ENCODE measurements at places on chromosomes 13 and 19.

GRCh38 chr19:50909240-50910070 is 1.7 kb downstream of the KLK4 start:
- DNase-seq: peak; percentile 19

DNA sequence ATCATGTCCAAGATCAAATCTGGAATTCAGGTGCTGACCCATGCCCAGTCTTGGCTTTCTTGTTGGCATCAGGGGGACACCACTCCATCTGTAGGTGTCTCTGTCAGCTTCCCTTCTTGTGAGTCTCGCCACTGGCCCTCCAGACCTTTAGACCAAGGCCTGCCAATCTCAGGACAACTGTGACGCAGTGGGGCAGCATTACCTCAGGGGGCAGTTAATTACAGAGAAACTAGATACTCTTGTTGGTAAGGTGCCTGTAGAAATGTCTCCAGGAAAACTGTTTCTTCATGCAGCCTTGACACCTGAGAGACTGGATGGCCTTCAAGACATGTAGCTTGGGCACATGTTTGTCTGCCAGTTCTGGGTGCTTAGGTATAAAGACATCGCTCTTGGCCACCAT is 46.7 kb upstream of the DACH1 start:
- no peak for DNase-seq

DNA sequence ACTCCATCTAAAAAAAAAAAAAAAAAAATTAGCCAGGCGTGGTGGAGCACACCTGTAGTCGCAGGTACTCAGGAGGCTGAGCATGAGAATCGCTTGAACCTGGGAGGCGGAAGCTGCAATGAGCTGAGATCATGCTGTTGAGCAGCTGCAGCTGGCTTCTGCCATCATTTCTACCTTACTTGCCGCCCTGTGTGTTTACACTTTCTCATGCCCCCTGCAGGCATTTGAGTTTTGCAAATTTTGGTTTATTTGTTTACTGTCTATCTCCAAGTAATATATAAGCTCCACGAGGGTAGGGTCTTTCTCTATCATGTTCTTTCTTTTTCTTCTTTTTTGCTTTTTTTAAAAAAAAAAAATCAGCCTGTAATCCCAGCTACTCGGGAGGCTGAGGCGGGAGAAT is 18.0 kb downstream of the CACNG6 start:
- DNase-seq: no peak

DNA sequence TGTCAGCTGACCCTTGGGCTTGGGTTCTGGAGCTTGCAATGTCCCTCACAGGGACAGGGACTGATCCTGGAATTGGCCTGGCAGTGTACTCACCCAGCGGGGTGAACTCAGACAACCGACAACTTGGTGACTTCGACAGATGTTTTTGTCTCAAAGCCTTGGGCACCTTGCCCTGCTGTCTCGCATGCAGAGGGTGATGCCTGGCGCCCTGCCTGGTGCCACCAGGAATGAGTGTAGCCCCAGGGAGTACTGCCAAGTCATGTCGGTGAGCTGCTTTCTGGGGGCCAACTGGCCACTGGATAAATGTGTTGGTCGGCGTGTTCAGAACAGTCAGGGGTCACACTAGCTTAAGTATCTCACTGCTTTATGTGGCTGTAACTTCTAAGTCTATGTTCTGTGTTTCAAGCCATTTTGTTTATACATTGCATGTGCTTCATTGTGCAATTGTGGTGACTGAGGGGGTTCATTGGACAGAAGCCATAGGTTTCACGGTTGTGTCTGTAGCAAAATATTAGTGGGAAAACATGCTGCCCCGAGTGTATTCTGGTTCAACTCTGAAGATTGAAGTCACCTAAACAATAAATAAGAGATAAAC is 96.3 kb upstream of the TNFSF11 start:
- DNase-seq: no peak

DNA sequence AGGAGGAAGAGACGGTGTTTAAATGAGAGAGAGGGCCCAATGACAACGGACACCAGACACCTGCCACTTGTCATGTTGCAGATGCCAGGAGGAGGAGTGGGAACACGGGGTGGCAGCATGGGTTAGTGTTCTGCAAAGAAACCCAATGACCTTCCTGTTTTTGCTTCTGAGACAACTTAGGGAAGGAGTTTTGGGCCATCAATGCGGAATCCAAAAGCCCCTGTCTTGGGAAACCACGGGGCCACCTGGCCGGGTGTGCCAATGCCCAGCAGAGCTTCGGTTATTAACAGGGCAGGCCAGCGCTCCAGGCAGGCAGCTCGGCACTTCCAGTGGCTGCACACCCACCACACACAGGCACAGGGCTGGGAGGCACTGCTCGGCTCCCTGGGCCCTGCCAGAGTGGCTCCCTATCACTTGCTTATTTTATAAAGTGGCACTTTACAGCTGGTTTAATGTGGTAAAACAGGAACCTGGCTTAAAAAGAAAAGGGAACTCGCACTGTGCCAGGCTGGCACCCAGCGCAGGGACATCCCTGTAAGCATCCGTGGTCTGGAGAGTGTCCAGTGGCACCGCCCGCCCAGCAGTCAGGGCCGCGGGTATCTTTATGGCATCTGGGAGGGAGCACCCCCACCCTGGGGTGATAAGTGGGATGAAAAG is 19.1 kb downstream of the ELL start:
- no peak for DNase-seq

- no peak for DNase-seq
Observed at GRCh38 chr13:24179486-24179850, 18.9 kb downstream of the SPATA13 start.

- no peak for DNase-seq
Observed at GRCh38 chr19:38062959-38063761, 156.2 kb downstream of the SIPA1L3 start.

DNA sequence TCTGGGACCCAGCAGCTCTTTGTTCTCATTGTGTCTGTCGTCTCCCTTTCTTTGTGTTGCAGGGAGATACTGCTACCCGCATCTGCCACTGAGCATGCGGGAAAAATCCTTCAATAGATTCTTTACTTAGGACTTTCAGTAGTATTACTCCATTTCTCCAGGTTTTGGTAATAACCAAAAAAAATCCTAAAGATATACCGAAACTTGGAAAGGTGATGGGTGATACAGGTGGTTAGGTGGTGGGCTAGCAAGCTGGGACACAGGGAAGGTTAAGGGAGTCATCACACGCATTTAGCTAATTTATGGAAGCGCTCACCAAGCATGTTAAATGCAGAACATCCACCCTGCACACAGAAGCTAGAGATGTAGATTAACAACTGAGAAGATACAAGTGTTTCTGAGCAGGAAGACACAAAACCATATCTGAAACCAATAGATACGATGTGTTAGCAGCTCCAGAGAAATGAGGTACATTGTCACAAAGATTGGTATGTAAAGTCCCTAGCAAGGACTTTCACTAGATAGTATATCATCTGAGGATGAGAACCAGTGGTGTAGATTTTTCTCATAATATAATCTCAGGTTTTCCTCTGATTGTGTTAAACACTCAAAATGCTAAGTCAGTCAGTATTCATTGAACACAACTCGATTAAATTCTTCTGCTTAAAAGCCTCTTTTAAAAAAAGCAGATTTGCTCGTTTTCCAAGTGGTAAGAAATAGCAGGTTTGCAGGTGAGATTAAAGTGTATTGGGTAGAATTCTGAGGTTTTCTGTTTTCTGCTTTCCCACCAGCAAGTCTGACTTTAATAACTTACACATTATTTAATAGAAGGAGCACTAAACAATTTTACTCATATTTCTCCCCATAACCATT is 1.2 kb upstream of the SLAIN1 start:
- DNase-seq: no peak

DNA sequence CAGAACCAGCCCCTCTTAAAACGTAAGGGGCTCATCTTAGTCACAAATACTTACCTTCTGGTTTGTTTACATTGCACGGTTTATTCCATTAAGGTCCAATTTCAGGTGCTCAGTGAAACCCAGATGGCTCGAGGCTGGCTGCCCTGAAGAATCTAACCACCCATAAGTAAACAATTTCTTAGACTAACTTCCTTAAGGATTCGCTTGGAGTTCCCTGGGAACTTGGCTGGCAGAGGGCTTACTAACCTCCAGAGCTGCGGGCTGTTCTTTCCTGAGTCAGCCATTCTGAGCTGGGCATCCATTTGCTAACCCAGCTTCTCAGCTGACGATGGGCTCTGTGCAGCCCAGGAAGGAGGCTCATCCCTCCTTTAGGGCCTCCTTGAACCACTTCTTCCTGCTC is 262.1 kb downstream of the FGF9 start:
- no peak for DNase-seq

DNA sequence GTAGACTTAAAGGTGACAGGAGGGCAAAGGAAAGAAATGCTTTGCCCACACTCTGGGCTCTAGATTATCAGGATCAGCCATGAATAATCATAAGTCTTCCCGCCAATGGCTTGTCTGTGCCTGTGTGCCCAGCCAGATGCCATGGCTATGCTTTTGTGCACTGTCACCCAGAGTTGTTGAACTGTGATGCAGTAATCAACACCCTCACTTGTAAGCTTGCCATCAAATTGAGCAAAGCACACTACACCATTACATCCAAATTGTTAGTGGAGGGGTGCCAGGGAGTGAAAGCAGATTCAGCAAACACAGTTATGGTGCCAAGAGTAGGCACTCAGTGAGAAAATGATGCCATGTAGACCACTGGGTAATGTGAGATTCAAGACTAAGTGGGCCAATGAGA is 845.3 kb upstream of the MIR17HG start:
- DNase-seq: no peak

DNA sequence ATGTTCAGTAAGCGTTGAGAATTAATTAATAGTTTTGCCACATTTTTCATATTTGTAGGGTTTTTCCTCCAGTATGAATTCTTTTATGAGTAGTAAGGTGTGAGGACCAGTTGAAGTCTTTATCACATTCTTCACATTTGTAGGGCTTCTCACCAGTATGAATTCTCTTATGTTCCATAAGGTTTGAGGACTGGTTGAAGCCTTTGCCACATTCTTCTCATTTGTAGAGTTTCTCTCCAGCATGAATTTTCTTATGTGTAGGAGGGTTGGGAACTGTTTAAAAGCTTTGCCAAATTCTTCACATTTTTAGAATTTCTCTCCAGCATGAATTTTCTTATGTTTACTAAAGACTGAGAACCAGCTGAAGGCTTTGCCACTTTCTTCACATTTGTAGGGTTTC is 40.3 kb downstream of the ZNF208 start:
- DNase-seq: no peak

Measured in activated T-cell treated with anti-CD3 and anti-CD28 coated beads for 24 hours (primary cell).